ENCODE measurements at places on chromosomes 7 and 10.

- no peak for DNase-seq
These were observed 52.0 kb downstream of the ABCC2 start for GRCh38 chr10:99834410-99834809.

GRCh38 chr10:49579621-49580020 is 30.5 kb upstream of the SLC18A3 start:
- no peak for DNase-seq

GRCh38 chr7:116780966-116781365 is 81.4 kb upstream of the CAPZA2 start:
- no peak for DNase-seq

GRCh38 chr7:133858311-133858710 is 268.8 kb upstream of the LRGUK start:
- no peak for DNase-seq

GRCh38 chr10:75606203-75606779 is 174.9 kb downstream of the LRMDA start:
- no peak for DNase-seq

- DNase-seq: no peak
These were observed 29.5 kb downstream of the GPER1 start for GRCh38 chr7:1117321-1117928.

GRCh38 chr10:119136084-119136483 is 29.4 kb downstream of the SFXN4 start:
- no peak for DNase-seq

GRCh38 chr10:97483921-97484320 is 14.3 kb downstream of the MMS19 start:
- DNase-seq: no peak

GRCh38 chr10:49327036-49327813 is 28.3 kb downstream of the C10orf71 start:
- DNase-seq: no peak

GRCh38 chr10:49615721-49616120 is 1.9 kb downstream of the CHAT start:
- DNase-seq: no peak

GRCh38 chr7:4266270-4267040 is 415.6 kb upstream of the FOXK1 start:
- DNase-seq: no peak

GRCh38 chr7:71780282-71780681 is 631.9 kb downstream of the CALN1 start:
- no peak for DNase-seq

DNA sequence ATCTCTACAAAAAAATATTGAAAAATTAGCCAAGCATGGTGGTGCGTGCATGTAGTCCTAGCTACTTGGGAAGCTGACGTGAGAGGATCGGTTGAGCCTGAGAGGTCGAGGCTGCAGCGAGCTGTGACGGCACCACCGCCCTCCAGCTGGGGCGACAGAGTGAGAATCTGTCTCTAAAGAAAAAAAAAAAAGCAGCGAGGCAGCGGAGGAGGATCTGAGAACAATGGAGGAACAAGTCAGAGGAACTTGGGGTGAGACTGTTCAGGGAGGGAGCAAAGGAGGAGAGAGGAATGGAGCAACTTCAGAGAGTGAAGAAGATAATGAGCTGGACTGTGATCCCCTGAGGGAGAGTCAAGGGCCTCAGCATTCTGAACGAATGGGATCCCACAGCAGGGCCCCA is 85.4 kb downstream of the MKX start:
- DNase-seq: no peak

GRCh38 chr7:111756687-111757178 is 194.4 kb upstream of the IMMP2L start:
- DNase-seq: no peak

DNA sequence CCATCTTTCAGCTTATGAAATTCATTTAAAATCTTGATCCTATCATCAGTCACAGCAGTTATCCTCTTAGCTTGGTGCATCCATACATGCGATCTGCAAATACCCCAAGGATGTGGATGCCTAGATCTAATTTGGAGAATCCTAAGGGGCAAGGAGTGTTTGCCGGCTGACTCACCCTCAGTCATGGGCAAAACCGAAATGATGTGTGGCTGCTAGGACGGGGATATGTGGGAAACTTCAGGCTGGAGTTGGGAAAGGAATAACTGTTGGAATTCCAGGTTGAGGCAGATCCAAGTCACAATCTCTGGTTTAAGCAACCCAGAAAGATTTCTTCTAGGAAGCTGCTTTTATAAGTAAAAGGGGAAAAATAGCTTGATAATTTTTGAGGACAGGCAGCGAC is 19.7 kb upstream of the GOT1 start:
- DNase-seq: no peak

DNA sequence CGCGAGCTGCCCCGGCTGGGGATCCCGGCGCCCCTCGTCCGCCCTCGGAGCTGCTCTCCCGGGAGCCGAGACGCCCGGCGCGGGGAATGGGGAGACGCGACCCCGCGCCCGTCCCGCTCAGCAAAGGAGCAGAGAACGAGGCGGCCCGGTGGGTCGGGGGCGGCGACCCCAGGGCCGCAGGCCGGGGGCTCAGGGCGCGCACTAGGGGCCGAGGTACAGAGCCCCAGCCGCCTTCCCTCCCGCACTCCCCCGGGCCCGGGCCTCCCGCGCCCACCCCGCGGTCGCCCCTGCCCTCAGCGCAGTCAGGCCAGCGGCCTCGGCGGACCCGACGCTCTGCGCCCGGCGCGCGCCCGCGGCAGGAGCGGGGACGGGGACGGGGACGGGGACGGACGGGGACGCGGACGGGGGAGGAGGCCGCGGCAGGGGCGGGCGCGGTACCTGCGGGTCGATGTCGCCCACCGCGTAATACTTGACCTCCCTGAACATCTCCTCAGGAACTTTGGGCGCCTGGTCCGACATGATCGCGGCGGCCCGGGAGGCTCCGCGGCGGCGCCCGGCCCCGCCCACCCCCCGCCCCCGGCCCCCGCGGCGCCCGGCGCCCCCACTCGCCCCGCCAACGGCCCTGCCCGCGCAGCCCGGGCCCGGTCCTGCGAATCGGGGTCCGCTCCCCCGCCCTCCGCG is 373 bp downstream of the PAXIP1 start:
- no peak for DNase-seq

- DNase-seq: no peak
These were observed 39.5 kb downstream of the TSPAN14 start for GRCh38 chr10:80493522-80494051.

GRCh38 chr7:77738871-77739270 is 42.6 kb downstream of the RSBN1L start:
- DNase-seq: no peak

GRCh38 chr10:97991871-97992270 is 38.5 kb downstream of the CRTAC1 start:
- no peak for DNase-seq

GRCh38 chr10:77405771-77406241 is 231.8 kb downstream of the KCNMA1 start:
- DNase-seq: no peak

DNA sequence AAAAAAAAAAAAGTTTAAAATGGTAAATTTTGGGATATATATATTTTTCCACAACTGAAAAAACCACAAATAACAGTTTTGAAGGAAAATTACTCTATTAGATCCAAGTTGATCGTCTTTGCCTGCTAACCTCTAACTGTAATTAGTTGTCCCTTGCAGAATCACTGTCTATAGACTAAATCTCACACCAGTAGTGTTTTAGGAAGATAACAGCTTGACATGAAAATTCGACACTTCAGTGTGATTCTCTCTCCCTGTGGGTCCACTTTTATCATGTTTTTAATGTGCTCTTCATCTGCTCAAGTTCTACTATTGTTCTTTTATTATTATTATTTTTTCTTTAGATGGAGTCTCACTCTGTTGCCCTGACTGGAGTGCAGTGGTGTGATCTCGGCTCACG is 24.5 kb upstream of the ARHGAP21 start:
- DNase-seq: no peak

DNA sequence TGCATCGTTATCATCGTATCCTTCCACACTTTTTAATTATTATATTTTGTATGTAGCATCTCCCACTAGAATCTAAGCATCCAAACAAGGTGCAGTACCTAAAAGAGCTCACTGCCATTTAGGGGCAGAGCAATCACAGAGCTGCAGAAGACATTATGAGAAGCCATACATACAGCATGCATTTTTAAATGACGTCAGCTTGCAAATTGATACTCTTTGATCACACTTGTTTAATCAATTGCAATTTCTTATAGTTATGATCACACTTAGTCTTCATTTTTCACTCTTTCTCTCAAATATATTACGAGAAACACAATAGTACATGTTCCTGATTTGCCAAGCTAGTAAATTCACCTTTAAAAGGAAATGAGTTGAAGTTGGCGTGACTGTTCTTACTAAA is 753.3 kb upstream of the LRRN3 start:
- DNase-seq: no peak

DNA sequence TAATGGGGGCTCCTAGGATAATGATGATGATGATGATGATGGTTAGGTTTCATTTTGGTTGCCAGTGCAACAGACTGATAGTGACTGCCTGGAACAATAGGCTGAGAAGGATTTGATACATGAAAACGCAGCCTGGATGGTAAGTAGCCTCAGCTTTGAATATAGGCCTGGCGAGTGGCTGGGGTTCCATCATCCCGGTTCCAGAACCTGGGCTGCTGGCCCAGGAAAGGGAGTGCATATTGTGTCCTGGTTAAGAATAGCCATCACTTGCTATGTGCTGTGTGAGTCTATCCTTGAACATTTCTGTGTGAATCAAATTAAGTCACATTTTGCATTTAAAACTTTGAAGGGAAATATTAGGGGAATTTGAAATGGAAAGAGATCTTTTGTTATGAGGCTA is 62.7 kb downstream of the SHH start:
- no peak for DNase-seq

GRCh38 chr10:112958275-112958995 is 8.4 kb downstream of the TCF7L2 start:
- no peak for DNase-seq

DNA sequence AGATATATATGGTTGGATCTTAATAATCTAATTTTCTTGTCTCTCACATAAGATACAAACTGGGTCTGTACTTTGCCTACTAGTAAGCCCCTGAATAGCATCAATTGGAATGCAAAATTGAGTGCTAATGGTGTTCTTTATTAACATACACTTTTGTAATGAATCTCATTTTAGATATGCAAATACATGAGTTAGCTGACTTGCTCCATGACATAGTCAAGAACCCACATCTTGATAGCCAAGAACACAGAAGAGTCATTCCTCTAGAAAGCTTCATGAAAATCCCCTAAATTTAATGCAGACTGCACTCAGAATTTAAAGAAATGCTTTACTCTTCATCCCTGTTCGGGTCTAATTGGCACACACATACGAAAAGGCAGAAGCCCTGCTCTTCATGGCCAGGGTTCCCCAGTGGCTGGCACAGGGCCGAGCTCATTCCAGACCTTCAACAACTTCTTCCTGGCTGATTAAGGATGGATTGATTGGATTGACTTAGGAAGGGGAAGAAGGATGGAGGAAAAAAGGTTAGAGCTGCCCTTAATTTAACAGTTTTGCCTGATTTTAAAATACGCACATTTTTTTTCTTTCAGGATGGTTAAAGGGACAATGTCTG is 431.1 kb upstream of the KLF6 start:
- DNase-seq: no peak

- DNase-seq: no peak
These were observed 901 bp upstream of the CCNY start for GRCh38 chr10:35335133-35336083.

GRCh38 chr7:135335628-135336139 is 102.0 kb downstream of the STRA8 start:
- DNase-seq: peak; percentile 8

DNA sequence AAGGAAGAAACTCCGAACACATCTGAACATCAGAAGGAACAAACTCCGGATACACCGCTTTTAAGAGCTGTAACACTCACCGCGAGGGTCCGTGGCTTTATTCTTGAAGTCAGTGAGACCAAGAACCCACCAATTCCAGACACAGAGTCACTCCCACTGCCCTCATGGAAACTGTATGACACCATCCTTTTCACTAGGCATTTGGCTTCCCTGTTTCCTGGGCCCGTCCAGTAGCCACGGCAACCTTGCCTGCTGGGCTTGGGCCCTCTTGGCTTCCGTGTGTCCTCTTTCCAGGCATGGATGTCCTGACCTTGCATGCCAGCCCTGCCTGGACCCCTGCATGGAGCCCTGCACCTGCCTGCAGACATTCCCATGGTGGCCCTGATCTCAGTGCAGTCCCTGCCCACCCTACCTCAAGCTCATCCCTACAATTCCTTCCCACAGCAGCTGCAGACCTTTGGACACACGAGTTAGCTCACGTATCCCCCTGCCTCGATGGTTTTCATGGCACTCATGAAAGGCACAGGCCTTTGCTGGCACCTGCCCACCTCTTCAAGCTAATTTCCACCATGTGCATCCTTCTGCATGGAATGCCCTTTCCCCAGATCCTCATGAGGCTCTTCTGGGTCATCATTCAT is 6.7 kb downstream of the SH2D4B start:
- no peak for DNase-seq

- no peak for DNase-seq
These were observed 122.3 kb downstream of the VIPR2 start for GRCh38 chr7:159022238-159022993.

- no peak for DNase-seq
These were observed 222.0 kb upstream of the C7orf33 start for GRCh38 chr7:148368562-148368961.

- no peak for DNase-seq
These were observed 59.2 kb upstream of the AGBL3 start for GRCh38 chr7:134927076-134927475.

DNA sequence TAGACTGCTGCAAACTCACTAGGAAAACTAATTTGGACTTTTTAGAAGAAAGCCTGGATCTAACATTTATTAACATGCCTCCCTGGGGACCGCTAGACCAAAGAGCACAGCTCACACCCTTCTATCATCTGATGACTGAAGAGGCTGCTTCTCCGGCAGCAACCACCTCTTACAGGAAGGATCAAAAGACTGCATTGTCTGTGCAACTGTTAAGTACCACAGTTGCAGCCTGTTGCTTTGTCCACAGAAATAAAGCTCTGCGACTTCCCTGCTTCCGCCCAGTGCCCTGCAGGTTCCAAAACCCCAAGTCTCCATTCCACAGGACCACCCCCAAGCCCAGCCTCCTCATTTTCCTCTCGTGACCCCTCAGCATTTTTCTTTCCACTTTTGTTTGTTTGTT is 14.0 kb upstream of the PODXL start:
- DNase-seq: no peak

DNA sequence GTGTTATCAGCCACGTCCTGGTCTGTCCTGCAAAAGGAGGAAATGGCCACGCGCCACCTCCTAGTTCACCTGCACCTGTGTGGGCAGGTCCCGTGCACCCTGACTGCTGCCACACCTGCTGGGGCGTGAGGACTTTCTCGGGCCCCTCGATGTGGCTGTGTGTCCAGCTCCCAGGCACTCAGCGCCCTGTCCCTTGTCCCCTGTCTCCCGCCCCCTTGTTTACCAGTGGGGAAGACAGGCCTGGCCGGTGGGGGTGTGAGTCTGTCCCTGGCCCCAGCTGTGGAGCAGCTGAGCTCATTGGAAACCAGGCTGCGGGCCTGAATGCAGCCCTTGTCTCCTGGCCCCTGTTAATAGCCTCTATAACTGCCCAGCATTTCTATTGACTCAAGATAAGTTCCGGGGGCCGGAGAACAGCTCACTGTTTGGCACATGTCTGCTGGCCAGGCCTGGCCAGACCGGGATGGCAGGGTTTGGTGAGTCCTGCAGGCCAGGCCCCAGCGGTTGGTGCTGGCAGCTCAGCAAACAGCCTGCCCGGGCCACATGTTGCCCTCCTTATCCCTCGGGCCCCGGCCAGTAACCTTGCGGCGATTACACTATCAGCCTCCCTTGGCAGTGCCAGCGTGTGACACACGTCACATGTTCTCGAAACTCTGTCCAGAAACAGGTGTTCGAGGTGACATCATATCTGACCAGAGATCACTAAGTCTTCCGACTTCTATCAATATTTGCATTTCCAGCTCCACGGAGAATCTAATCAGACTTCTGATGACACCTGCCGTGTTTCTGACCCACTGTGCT is 52.1 kb downstream of the FOXL3 start:
- no peak for DNase-seq

Data from activated CD8-positive, alpha-beta memory T cell treated with anti-CD3 and anti-CD28 coated beads for 1 hour (primary cell).